ENCODE measurements at places on chromosomes 13 and 19.

DNA sequence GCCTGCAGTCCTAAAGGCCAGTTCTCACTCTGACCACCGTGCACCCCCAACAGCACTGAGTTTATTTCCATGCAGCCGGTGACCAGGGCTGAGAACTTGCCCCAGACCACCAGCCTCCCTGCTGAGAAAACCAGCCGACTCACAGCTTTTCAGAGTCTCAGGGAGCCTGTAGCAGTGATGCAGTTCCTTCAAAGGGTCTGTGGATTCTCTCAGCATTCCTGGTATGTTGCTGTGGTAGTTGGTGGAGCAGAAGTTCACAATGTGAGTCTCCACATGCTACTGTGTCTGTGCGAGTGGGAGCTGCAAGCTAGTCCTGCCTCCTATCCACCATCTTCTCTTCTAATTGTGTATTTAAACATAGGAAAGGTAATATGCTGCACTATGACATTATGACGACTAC lies 254.9 kb upstream of the KLF12 start:
- DNase-seq, result no peak

DNA sequence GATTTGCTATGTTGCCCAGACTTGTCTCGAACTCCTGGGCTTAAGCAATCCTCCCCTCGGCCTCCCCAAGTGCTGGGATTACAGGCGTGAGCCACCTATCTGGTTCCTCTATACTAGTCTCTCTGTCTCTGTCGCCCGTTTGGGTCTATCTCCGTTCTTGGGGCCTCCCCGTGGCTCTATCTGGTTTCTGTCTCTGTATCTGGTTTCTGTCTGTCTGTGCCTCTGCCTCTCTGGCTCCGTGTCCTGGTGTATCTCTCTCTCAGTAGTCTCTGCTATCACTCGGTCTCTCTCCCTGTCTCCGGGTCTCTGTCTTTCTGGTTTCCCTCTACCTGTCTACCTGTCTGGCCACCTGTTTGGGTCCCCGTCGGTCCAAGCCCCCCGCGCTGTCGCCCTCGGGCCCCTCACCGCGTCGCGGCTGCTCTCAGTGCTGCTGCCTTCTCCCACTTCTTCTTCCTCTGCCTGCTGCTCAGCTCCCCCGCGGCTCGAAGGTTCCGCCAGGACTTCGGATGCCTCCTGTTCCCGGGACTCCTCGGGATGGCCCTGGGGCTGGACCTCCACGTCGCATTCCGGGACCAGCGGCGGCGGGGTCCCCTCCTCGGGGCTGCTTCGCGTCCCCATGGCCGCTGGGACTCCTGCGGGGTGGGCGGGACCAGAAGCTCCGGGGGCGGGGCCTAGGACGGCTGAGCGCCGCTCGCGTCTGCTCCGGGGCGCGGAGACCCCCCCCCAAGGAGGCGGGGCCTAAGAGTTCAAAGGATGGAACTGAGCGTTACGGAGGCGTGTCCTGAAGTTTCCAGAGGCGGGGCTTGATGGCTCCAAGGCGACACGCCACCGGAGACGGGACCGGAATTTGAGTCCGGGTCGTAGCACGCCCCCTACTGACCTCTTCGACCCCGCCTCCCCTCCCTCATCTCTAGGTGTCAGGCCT lies 783 bp downstream of the PHLDB3 start:
- peak; percentile 92 for DNase-seq

DNA sequence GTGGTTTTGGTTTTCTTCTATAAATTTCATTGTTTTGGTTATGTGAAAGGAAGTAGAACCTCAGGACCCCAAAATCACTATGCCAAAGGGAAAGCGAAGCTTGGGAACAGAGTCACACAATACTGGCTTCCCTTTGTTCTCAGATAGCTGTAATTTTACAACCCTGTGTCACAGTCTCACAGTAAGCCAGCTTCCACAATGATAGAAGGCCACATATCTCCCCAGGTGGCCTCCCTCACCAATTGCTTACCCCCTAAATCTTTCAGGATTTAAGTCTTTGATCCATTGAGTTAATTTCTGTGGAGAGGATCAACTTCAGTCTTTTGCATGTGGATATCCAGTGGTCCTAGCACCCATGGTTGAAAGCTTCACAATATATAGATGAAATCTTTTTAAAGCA lies 58.7 kb downstream of the SLC15A1 start:
- no peak for DNase-seq

- no peak for DNase-seq
Observed at GRCh38 chr19:17487284-17488121, 17.2 kb downstream of the SLC27A1 start.

DNA sequence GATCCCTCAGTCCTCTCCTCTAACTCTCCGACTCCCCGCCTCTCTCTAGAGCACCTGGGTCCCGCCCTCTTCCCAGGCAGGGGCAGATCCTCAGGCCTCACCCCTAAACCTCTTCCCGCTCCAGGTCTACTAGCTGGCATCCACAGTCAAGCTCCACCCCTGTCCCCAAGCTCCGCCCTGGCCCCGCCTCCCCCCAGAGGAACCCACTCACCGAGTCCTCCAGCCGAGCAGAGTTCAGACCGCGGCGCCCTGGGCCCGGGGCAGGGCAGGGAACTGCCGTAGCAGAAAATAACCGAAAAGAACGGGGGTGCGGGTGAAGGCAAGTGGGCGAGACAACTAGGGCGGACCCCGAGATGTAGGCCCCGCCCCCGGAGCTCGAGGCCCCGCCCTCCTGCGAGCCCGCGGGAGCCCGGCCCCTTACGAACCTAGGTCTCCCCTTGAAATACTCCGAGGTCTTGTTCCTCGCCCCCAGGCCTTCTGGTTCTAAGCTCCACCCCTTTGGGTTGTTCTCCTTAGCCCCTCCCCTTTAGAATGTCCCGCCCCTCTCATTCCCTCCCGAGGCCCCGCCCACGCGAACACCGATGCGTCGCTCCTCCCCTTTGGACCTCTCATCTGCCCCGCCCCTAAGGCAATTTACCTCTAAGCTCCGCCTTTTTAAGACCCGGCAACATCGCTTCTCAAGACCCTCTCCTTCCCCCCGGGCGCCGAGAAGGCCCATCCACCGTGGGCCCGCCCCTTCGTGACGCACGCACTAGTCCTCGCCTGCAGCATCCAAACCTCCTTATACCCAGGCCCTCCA lies at the start of gene GGN:
Gene GGN (minus strand): TSS at position 485 of the 799 bp plus-strand sequence. CDS start 773 bp downstream, outside the sequence.
- peak; percentile 95 for DNase-seq

- DNase-seq, result no peak
Observed at GRCh38 chr19:20926796-20927195, 3.7 kb downstream of the ZNF85 start.

- no peak for DNase-seq
Observed at GRCh38 chr13:106478116-106478515, 57.3 kb downstream of the EFNB2 start.

- no peak for DNase-seq
Observed at GRCh38 chr19:2150794-2151338, 500 bp downstream of the AP3D1 start.

DNA sequence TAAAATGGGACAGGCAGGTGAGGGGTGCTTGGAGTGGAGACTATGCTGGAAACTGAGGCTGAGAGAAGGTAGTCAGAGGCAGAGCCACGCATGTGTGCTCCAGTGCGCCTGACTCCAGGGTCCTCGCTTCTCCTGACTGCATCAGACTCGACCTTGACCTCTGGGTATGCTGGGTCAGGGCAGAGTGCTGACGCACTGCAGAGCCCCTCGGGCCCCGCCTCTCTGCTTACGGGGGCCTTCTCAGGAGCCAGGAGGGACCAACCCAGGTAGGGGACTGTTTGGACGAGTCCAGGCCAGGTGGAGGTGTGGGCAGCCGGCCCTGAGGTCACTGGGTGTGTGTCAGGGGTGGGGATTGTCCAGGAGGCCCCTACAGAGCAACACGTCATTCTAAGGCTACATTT lies 22.9 kb upstream of the SLC7A10 start:
- no peak for DNase-seq

GRCh38 chr19:16297575-16298178 lies 26.9 kb upstream of the KLF2 start:
- DNase-seq, result no peak

DNA sequence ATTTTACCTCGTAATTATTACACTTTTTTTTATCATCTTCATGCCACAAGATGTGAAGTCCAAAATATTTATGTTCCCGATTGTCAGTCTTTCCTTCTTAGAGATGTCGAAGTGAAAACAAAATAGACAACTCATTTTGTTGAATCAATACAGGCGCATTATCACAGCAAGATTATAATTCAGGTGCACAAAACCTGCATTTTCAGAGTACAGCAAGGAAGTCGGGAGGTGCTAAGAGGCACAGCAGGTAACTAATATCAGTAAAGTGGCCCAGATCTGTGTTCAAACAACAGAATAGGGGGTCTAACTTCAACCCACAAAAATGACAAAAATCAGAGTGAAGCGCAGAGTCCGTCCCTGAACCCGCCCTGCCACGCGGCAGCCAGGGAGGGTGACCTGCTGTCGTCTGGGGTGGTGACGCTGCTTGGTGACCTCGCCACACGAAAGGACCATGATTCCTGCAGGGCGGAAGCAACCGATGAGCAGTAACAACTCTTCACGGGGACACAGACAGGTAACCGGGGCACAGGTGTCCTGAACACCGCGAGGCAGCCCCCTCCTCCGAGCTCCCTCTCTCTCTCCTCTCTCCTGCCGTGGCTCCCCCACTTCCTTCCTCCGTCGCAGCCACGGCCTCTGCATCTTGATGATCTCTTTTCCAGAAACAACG lies 50.9 kb upstream of the SPACA7 start:
- no peak for DNase-seq

DNA sequence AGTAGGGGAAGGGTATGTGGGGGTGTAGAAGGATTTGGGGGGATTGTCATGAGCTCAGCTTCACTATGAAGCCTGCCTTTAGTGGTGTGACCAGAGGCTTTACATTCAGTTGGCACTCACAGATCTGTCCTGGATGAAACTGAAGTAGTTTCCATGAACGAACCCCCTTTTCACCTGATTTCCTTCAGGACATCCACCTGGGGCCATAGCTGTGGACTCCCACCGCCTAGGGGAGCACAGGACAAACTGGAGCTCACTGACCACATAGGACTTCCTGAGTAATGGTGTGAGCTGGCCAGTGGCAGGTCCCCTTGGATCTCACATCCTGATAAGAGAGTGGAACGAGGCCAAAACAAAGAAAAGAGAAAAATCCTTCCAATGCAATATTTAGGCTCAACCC lies 54.1 kb downstream of the MRPL57 start:
- DNase-seq, result no peak

DNA sequence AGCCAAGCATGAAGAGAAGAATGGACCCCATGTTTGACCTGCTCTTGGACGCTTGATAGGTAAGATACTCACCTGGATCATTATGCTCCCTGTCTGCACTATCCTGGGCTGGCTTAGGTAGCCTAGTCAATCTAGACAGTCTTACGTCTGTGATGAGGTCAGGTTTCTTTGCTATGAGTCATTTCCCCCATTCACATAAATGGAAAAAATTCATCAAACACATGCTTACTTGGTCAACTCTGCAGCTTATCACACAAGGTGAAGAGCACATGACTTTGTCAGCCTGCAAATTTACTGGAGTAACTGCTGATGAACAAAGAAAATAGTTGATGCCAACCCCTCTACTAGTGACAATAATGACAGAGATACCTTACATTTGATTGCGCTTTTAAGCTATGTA lies 170.0 kb downstream of the NUFIP1 start:
- no peak for DNase-seq

GRCh38 chr19:55836340-55836739 lies at the start of gene NLRP4:
NLRP4 (plus strand) TSS chr19:55836540; CDS start chr19:55852081, 15,541 bp downstream.
- no peak for DNase-seq

DNA sequence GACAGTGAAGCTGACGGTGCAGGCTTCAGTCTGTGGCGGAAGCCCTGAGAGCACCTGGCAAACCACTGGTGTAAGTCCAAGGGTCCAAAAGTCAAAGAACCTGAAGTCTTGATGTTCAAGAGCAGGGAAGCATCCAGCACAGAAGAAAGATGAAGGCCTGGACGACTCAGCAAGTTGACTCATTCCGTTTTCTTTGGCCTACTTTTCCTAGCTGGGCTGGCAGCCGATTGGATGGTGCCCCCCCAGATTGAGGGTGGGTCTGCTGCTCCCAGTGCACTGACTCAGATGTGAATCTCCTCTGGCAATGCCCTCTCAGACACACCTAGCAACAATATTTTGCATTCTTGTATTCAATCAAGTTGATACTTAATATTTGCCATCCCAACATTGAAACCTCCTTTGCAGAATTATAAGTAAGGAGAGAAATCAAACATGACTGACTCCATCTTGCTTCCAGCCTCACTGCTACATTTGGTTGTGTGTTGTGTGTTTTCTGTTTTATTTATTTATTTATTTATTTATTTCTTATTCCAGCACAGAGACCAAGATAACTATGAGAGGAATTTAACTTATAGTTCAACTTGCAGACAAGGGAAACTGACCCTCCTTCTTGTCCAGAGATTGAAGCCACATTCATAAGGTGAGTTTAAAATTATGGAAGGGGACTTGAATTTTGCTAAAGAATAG lies 32.8 kb downstream of the IGFL2 start:
- no peak for DNase-seq

GRCh38 chr13:98581971-98582702 lies 5.2 kb upstream of the STK24 start:
- DNase-seq, result peak; percentile 70

DNA sequence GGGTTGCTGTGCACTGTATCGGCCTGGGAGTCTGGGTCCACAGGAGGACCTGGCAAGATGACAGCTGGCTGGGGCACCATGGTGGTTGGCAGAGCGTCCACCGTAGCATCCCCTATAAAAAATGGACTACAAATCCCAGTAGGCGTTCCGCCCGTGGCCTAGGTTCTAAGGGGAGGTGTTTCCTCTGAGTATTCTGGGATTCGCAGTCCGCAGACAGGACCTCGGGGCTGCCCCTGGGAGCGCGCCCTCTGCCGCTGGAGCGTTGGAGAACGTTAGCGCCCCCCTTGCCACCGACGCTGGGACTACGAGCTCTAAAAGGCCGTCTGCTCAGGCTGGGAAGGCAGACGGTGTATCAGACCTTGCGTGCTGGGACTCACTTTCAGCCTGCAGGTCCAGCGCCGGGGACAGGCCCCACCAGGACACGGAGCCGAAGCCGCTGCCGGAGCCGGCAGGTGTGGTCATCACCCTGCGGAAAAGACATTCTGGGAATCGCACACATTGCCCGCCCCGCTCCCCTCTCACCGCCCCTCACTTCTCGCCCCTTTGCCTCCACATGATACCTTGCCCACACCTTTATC lies 372 bp downstream of the DNAAF3 start:
- DNase-seq, result peak; percentile 90

- DNase-seq, result peak; percentile 89
Observed at GRCh38 chr19:46661735-46662592, 982 bp upstream of the DACT3 start.

GRCh38 chr19:51595190-51596175 lies 24.4 kb downstream of the ZNF175 start:
- DNase-seq, result no peak

DNA sequence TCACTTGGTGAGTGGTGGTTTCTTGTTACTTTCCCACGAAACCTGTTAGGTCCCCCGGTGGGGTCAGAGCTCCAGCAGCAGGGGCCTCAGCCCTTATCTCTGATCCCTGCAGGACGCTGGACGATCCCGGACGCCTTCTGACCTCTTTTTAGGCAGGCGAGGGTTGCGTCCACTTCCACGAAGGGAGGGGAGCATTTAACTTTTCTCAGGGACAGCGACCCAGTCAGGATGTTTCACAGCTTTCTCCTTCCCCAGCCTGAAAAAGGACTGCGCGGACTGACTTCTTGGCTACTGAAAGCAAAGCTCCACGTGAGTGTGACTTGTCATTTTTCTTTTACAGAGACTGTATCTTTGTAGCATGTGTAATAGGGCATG lies 692 bp downstream of the ZNF234 start:
- peak; percentile 4 for DNase-seq
